Right atrium auricular region (tissue), 2 donors: ENCODE measurements at places on chromosomes 5 and 9.

DNA sequence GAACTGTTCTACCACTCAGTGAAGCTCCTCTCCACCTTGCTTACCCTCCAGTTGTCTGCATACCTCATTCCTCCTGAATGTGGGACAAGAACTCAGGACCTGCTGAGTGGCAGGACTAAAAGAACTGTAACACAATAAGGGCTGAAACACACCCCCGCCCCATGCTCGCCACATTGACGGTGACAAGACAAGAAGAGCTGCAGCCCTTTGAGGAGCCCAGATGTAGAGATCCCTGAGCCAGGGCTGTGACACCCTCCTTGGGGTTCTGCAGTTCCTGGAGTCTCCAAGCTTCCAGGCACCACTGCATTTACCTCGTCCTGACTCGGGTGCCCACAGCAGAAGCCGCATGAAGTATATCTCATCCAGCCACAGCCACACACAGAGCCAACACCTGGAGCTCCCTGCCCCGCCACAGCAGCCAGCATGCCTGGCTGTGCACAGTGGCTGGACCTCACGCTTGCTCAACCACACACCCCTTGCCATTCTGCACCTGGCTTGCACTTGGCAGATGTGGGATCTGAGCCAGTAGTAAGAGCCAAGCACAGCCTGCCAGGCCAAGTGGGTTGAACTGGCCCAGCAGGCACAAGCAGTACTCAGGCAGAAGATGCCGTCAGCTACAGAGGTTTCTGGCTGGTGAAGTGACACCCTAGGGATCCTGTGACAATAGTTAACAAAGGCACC lies 166.1 kb downstream of the RNF180 start:
- H3K27me3 ChIP-seq = no peaks in the 10 kb centered on the region
- peak overlapping the region; percentile 41 for H3K27ac ChIP-seq
- H3K36me3 ChIP-seq = no peaks in the 10 kb centered on the region

DNA sequence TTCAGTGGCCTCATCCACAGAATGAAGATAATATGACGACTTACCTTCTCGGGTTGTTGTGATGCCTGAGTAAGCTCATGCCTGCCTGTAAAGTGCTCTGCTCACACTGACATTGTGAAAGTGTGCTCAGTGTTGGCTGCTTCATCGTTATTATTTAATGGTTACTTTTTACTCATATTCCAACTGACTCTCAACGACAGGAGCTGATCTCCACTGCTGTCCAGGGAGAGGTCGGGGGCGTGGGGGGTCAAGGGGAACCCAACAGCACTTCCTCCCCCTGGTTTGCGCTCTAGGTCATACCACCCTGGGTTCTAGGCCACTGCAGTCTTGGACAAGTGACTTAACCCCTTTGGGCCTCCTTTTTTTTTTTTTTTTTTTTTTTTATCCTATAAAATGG lies 52.9 kb upstream of the ANGPTL2 start:
- H3K4me1 ChIP-seq = peaks cover 13% of the 10 kb centered on the region
- peak; percentile 53 for DNase-seq
- no peak overlapping the region for H3K4me3 ChIP-seq
- H3K27ac ChIP-seq = no peak overlapping the region
- no peaks in the 10 kb centered on the region for H3K36me3 ChIP-seq

GRCh38 chr9:2000314-2000713 lies 14.8 kb upstream of the SMARCA2 start:
- no peaks in the 10 kb centered on the region for H3K36me3 ChIP-seq
- no peak for DNase-seq
- no peaks in the 10 kb centered on the region for H3K4me1 ChIP-seq

DNA sequence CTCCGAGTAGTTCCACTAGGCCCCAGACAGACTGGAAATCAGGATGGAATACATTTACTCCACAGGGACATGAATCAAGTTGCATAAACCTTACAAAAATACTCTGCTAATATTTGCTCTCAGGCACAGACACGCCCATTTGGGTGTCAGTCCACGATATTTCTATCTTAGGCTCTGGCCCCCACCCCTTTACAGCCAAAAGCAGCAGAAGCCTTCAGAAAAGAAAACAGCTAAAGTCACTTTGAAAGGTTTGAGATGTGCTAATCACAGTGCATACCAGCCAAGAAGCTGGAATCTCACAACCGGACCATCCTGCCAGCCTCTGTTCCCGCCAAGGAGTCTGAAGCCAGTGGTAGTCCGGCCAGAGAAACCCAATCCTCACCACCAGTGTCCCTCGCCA lies 22.6 kb downstream of the PTPN3 start:
- H3K36me3 ChIP-seq = no peaks in the 10 kb centered on the region
- peak overlapping the region; percentile 59 for H3K27ac ChIP-seq
- peaks cover 46% of the 10 kb centered on the region for H3K4me1 ChIP-seq
- H3K27me3 ChIP-seq = no peaks in the 10 kb centered on the region
